ENCODE measurements at places on chromosomes 7 and 10. TPM values are rescaled to one million over a fixed set of nuclear protein-coding genes. Genes with fewer than 3 reads are reported as not detected.

The KLHDC10 gene
- 35.3 TPM for total RNA-seq

DNA sequence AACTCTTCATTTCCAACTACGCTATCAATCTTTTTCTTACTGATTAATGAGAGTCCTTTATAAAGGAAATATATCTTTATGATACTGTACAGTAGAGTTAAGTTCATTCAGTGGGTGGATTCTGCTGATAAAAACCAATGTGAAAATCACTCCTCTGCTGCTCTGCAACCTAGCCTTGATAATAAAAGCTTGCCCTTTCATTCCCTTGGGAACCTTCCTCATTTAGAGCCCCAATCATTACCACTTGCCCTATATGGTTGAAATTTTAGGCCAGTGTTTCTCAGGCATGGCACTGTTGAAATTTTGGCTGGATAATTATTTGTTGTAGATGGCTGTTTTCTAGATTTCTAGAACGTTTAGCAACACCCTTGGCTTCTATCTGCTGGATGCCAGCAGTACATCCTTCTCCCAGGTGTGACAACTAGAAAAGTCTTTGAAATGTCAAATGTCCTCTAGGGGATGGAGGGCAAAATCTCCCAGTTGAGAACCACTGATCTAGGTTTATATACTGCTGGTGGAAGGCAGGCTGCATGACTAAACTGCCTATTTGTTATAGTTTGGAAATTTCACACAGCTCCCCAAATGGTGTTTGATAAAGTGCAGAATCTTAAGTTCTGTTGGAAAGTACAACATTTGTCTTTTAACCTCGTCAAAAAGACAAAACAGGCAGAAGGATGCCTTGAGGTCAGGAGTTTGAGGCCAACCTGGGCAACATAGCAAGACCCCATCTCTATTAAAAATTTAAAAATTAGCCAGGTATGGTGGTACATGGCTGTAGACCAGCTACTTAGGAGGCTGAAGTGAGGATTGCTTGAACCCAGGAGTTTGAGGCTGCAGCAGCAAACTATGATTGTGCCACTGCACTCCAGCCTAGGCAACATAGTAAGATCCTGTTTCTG is 8.9 kb upstream of the SIRT1 start:
- no peak overlapping the region for H3K27ac ChIP-seq
- no peaks in the 10 kb centered on the region for H3K4me1 ChIP-seq
- no peak for DNase-seq
- H3K36me3 ChIP-seq, result no peaks in the 10 kb centered on the region
- no peak overlapping the region for H3K4me3 ChIP-seq

The HMX3 gene
- total RNA-seq, result not detected

- no peaks in the 10 kb centered on the region for H3K27me3 ChIP-seq
- H3K36me3 ChIP-seq, result no peaks in the 10 kb centered on the region
- peaks cover 40% of the 10 kb centered on the region for H3K4me1 ChIP-seq
- no peak for DNase-seq
- no peak overlapping the region for H3K4me3 ChIP-seq
- H3K27ac ChIP-seq, result peak overlapping the region; percentile 22
Observed at GRCh38 chr10:31069411-31069810, 37.7 kb upstream of the ZNF438 start.

The STAM gene
- total RNA-seq, result 17.0 TPM

The CUBN gene
- total RNA-seq, result 0.27 TPM

DNA sequence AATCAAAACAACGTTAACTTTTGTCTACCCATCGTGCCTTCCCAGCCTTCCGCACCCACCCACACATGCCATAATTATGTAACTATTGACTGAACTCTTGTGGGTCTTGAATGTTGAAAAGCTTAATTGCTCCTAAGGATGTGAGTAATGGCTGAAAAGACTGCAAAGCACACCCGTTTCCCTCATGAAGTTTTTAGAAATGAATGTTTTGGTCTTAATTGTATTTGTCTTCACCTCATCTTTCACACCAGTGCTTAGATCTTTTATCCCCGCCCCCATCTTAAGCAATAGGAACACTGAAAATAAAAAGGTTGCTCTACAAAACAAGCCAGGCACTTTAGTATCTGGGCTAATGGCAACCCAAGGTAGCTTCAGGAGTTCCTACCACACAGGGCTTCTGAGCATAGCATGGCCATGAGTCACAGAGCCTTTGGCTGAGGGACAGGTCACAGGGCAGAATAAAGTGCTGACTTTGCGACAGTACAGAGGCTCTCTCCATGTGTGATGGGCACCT is 690.5 kb downstream of the PARD3 start:
- peaks cover 46% of the 10 kb centered on the region for H3K4me1 ChIP-seq
- H3K36me3 ChIP-seq, result peaks cover 6% of the 10 kb centered on the region
- H3K4me3 ChIP-seq, result peak overlapping the region; percentile 4
- H3K27me3 ChIP-seq, result no peaks in the 10 kb centered on the region

The CPXM2 gene
- not detected for total RNA-seq

Measured in Calu3 (cell line).